ENCODE measurements at places on chromosomes 7 and 10.
A peak's percentile ranks its signal among the peaks of the same experiment; 100 is the strongest.

DNA sequence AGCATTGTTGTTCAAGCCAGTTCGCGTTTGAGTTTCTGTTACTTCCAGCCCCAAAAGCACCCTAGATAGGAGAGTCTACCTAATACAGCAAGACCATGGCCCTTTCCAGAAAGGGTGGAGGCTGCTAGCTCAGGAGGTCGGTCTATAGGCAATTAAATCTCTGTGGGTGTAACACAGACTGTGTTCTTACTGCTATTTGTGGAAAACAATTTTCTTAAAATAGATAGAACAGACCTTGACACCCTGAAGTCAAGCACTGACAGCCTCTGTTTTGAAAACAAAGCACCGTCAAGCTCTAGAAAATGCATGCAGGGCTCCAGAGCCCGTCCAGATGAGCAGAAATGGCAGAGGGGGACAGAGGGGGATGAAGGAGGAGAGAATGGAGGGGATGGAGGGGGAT, 156.6 kb downstream of the PRKAG2 start:
- DNase-seq, result no peak

DNA sequence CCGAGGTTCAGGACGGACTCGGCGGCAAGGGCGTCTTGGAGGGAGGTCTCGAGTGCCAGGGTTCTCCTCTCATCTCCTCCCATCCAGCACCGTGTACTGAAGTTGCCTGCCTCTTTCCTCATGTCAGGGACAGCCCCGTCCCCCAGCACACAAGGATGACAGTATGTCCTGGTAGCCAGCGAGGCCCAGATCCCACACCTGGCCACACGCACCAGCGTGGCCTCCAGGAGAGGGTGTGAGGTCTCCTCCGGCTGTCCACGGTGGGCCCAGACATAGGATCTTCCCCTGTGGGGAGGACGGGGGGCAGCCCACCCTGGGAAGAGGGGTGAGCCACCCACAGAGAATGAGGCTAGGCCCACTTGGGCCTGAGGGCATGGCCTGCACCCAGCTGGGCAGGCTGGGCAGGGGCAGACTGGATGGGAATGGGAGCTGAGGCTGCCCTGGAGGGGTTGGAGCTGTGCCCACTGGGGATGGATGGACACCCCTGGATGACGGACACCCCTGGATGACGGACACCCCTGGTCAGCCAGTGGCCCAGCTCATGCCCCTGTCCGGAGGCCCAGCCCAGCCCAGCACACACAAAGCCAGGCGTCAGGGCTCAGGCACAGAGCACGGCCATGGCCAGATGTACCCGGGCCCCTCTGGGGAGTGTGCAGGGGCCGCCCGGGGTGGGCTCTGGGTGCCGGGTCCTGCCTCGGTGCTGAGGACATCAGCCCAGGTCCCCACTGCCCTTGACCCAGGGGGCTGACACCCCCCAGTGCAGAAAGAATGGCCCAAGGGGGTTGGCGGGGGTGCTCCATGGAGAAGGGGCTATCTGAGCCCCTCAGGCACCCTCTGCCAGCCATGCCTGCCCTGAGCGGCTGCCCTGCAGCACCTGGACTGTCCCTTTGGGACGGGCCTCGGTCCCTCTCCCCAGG, 30.9 kb upstream of the CFAP46 start:
- DNase-seq, result no peak

DNA sequence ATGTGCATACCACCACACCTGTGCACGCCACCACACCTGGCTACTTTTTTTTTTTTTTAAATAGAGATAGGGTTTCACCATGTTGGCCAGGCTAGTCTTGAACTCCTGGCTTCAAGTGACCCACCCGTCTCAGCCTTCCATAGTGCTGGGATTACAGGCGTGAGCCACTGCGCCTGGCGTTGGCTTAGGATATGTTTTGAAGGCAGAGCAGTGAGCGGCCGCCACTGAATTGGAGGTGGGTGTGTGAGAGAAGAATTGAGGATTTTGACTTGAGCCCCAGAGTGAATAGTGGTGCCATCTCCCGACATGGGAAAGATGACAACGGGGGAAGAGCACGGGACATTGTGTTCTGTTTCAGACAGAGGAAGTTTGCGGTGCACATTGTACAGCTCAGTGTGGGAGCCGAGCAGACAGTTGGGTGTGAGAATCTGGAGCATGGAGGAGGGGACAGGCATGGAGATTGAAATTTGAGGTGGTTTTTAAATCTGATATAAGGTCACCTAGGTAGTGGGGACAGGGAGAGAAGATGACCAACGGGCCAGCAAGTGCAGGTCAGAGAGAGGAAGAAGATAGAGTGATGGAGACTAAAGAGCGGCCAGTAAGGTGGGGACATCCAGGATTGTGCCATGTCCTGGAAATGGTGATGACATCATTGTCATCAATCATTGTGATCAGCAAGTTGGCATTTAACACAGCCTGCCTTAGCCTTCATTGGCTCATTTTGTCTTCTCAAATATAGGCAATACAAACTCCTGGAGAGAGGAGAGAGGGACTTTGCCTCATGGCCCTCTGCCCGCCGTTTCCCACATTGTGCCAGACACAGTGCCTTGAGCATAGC, 35.8 kb downstream of the VWA2 start:
- DNase-seq, result no peak

- no peak for DNase-seq
Observed at GRCh38 chr10:122173766-122174435, 97.2 kb upstream of the BTBD16 start.

DNA sequence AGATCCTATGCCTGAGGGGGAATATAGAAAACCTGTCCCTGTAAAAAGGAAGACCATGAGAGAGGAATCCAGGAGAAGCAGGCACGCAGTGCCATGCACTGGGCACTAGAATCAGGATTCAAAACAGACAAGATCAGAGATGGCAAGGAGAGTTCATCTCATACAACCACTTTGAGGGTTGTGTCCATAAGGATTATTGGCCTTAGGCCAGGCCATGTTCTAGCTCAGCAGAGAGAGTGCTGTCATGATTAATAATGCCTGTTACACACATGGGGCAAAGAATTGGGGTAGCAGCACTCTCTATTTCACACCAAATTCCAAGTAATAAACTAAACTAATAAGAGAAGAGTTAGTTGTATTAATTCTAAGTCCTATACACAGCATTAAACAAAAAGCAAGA, 29.1 kb downstream of the EZH2 start:
- DNase-seq, result peak; percentile 15

- DNase-seq, result peak; percentile 84
Observed at GRCh38 chr10:88456730-88457129, 126.4 kb downstream of the RNLS start.

GRCh38 chr10:56599201-56599600, 238.1 kb upstream of the ZWINT start:
- no peak for DNase-seq

DNA sequence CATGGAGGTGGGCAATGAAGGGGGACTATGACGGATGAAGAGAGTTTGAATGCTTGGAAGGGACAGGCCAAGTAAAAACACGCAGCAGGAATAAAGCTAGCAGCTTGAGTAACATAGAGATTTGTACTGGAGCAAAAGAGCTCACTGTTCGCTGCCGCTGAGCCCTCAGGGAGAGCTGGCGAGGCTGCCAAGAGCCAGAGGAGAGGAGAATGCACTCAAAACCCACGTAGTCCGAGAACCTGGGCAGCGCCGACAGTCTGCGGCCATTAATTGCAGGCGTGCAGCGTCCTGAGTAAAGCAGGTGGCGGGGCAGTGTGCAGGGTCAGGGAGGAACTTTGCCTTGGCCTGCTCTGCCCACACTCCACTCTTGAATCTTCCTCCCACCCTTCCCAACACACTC, 68.2 kb downstream of the SLC37A3 start:
- no peak for DNase-seq

- no peak for DNase-seq
Observed at GRCh38 chr7:137703291-137704010, 143.3 kb downstream of the DGKI start.

DNA sequence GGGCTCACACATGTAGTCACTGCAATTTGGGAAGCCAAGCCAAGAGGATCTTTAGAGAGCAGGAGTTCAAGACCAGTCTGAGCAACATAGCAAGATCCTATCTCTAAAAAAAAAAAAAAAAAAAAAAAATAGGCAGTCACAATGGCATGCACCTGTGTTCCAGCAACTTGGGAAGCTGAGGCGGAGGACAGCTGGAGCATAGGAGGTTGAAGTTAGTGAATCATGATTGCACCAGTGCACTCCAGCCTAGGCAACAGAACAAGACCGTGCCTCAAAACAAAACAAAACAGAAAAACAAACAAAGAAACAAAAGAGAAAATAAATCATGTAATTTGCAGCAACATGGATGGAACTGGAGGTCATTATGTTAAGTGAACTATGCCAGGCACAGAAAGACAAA, 33.6 kb upstream of the BICC1 start:
- no peak for DNase-seq

- no peak for DNase-seq
Observed at GRCh38 chr10:130220251-130221185, 84.3 kb downstream of the GLRX3 start.

GRCh38 chr10:30737931-30738391, 108.4 kb upstream of the LYZL2 start:
- DNase-seq, result no peak

DNA sequence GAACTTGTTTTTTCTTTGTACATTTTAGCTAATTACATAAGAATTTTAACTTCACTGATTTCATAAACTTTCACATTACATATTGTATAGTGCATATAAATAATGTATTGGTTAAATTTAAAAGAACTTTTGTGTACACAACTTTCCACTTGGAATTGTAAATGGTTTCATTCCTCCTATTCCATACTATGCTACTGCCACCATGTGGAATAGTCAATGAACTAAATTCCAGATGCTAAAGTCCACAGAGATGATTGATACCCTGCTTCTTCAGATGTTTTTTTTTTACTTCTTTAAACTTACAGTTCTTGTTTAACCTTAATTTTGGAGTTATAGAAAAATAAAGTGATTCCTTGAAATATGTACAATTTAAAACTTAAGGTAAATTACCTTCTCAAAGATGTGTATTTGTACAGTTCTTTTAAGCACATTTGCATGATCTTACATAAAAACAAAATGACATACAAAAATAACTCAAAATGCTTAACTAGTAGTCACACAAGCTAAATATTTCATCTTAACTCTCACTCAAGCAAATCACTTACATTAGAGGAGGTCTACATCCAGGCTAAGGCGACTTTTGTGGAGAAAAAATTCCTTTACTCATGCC, 247.6 kb upstream of the HGF start:
- DNase-seq, result peak; percentile 49

GRCh38 chr10:124997306-124997705, 55.4 kb downstream of the ZRANB1 start:
- no peak for DNase-seq

GRCh38 chr10:7696545-7696944, 6.6 kb upstream of the ITIH2 start:
- DNase-seq, result no peak

GRCh38 chr7:91264046-91264923, at the start of gene FZD1:
Gene FZD1, plus strand, starts transcription at chr7:91264433. Its CDS starts 448 bp downstream, at chr7:91264881.
- DNase-seq, result peak; percentile 99

Data from fibroblast of upper back skin (primary cell).